NCI-H2081 treated with DMSO at 0.1 percent for 48 hours (cell line): ENCODE measurements at places on chromosomes 16 and 17.

- peak; percentile 41 for DNase-seq
Observed at GRCh38 chr16:287298-287811, 4.4 kb downstream of the PDIA2 start.

GRCh38 chr16:17481736-17482135 is 11.0 kb upstream of the XYLT1 start:
- DNase-seq = no peak

GRCh38 chr16:76956841-76957240 is 234.1 kb upstream of the MON1B start:
- no peak for DNase-seq

- no peak for DNase-seq
Observed at GRCh38 chr17:42290577-42290976, 2.3 kb downstream of the STAT5A start.

GRCh38 chr16:23064639-23065038 is 84.6 kb downstream of the USP31 start:
- no peak for DNase-seq

GRCh38 chr16:70772493-70772892 is 28.5 kb downstream of the VAC14 start:
- no peak for DNase-seq

- no peak for DNase-seq
Observed at GRCh38 chr17:17904166-17905035, 67.6 kb upstream of the SREBF1 start.

- no peak for DNase-seq
Observed at GRCh38 chr17:19753051-19753509, 5.0 kb upstream of the ALDH3A1 start.

GRCh38 chr17:60066576-60066975 is 12.1 kb downstream of the HEATR6 start:
- no peak for DNase-seq

- DNase-seq = no peak
Observed at GRCh38 chr17:330993-331701, 21.5 kb downstream of the RPH3AL start.

DNA sequence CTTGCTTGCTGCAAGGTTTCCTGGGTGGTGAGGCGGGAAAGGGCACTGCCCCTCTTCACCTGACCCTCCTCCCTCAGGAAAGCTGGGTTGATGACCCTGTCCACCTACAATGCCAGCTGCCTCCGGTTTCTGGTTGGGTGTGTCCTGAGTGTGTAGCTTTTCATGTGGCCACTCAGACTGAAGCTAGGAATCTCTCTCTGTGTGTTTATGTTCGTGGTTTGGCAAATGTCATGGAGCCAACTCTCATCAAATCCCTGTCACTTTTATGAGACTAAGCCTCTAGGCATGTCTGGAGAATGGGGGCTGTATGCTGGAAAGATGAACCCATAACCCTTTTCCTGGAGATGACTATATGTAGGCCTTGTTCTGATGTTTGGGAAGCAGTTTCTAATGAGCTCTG is 17.1 kb downstream of the PLEKHG4 start:
- DNase-seq = no peak

DNA sequence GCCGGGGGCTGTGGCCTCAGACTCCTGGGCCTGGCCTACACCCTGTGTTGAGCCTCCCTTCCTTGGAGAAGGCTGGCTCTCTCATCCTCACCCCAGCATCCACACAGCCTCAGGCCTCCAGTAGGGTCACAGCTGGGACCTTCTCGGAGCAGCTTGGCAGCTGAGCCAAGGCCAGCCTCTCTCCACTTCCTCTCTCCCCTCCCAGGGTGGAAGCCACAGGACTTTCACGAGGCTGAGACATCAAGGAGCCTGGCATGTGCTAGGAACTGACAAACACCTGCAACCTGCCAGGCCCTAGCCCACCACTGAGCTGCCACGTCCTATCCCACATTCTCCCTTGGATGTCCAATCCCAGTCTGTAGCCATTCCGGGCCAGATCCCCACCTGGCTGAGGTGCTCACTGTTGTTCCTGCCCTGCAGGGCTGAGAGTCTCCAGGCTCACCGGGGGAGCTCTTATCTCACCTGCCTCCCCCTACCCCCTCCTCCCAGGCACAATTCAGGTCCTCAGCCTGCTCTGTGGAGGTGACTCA is 3.1 kb downstream of the MMP15 start:
- DNase-seq = no peak

- no peak for DNase-seq
Observed at GRCh38 chr16:23436951-23437350, 16.0 kb downstream of the COG7 start.

DNA sequence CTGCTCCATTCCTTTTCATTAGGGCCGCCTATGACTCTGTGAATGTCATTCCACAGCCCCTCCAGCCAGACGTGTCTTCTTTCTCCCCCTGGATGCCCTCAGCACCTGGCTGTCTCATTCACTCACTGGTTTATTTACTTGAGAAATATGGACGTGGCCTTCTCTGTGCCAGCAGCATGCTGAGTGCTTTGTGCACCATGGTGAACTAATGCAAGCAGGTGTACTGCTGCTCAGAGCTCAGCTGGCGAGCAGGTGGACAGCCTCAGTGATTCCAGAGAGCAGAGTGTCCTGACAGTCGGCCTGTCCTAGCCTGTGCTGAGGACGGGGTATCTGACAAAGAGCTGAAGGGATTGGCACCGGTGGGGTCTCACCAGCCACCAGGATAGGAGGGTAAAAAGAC is 96.7 kb downstream of the GNAO1 start:
- peak; percentile 52 for DNase-seq

DNA sequence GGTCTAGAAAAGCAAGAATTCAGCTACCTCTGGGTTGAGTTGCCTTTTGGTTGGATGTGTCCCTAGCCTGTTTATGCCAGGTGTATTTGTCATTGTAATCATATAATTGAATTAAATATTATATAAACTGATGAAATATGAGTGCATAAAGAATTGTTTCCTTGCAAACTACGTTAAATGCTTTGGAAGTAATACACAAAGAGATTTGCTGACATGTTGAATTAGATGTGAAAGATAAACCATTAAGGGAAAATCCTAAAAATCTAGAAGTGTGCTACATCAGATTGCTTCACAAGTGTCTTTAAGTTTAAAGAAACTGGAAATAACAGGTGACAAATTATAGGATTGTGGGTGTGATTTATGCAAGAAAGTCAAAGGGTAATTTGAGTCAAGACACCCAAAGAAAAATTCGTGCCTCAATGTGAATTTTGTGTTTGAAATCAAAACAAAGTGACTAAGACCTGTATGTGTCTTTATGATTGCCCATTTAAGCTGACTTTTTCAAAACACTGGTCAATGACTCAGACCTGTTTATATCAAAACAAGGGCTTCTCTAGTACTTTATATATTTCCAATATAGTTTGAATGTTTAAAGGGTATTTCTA is 5.1 kb upstream of the PYY start:
- DNase-seq = no peak

- no peak for DNase-seq
Observed at GRCh38 chr16:20391045-20391444, 13.5 kb downstream of the PDILT start.

DNA sequence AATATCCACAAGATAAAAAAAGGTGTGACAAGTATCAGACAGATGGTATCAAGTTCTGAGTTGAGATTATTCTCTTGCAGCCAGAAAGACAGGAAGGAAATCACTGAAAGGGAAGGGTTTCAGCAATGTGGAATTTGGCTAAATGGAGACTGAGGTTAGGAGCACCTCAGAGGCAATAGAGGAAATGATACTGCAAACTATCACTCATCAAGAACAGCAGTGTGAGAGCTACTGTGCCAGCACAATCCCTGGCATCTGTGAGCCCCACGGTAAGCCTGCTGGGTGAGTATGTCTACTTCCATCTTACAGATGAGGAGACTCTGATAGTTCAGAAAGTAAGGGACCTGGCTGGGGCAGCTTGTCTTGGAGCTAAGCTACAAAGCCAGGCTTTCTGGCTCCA is 162.0 kb downstream of the SALL1 start:
- no peak for DNase-seq

DNA sequence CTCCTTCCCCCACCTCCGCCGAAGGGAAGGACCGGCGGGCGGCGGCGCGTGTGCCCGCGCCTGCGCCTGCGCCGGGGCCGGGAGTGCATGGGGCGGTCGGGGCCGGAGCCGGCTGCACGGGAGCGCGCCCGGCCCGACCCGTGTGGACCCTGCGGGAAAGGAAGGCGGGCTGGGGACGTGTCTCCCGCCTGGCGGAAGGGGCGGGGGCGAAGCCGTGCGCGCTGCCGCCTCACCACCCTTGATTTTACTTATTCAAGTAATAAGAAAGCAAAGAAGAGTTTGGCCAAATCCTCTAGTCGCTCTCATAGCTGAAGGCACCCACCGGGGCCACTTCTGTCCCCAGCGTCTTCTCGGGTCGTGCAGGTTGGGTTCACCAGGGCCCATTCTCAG is 596 bp upstream of the PFN1 start:
- DNase-seq = peak; percentile 12

DNA sequence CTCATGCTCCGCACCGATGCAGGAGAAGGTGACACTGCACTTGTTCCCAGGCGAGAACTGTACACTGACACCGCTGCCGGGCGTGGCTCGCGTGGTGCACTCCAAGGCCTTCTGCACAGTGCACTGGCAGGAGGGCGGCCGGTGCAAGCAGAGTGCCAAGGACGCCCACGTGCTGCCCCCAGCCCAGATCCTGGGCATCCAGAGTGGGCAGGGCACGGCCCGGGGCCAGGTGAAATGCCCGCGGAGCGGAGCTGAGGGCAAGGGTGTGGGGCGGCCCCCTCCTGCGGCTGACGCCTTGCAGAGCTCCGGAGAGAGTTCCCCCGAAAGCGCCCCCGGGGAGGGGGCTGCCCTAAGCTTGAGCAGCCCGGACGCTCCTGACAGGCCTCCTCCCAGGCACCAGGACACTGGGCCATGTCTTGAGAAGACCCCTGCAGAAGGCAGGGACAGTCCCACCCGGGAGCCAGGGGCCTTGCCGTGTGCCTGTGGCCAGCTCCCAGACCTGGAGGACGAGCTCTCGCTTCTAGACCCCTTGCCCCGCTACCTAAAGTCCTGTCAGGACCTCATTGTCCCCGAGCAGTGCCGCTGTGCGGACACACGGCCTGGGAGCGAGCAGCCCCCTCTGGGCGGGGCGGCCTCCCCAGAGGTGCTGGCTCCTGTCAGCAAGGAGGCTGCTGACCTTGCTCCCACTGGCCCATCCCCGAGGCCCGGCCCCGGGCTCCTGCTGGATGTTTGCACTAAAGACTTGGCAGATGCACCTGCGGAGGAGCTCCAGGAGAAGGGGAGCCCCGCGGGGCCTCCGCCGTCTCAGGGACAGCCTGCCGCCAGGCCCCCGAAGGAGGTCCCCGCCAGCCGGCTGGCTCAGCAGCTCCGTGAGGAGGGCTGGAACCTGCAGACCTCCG is 21.9 kb upstream of the JPT2 start:
- no peak for DNase-seq

- DNase-seq = no peak
Observed at GRCh38 chr17:57982452-57983170, 5.4 kb downstream of the VEZF1 start.

- no peak for DNase-seq
Observed at GRCh38 chr16:3906363-3906762, 25.9 kb upstream of the CREBBP start.

- no peak for DNase-seq
Observed at GRCh38 chr17:27354491-27355081, 60.7 kb downstream of the WSB1 start.

DNA sequence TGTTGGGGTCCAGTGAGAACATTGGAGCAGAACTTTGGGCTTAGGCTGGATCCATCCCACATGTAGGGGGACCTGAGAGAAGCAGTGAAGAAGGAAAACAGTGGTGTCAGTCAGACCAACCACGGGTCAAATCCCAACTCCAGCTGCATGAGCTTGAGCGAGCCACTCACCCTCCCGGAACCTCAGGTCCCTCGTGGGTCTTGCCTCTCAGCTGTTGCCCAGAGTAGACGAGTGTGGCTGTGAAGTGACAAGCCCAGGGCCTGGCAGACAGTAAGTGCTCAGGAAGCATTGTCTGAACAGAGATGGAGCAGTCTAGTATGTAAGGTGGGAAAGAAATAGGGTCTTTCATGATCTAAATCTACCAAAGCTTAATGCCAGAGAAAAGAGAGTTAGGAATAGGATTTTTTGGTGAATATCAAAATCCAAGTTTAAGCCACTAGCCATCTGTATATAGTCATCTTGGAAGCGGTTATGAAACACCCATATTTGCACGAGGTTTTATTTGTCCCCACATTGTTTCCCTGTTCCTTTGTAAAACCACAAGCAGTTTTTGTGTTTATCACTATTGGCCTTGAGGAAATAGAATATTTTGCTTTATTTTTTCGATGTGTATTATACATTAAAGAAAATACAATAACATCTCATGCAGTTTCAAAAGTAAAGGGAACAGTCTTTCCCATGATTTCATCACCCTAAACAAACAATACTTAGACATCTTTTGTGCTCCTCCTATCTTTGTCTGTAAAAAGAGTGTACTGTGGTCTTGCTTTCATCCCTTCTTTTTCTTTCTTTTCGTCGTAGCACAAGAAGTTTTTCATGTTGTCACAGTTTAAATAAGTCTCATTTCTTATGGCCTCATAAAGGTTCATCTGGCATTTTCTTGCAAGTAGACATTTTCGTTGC is 112.0 kb downstream of the CLEC16A start:
- DNase-seq = no peak

- DNase-seq = peak; percentile 37
Observed at GRCh38 chr17:58447039-58447975, 30.0 kb upstream of the RNF43 start.

- DNase-seq = no peak
Observed at GRCh38 chr17:30308406-30308805, 16.7 kb upstream of the BLMH start.

GRCh38 chr16:30867747-30868146 is 26.1 kb downstream of the BCL7C start:
- DNase-seq = no peak

GRCh38 chr16:13478991-13479390 is 441.0 kb upstream of the ERCC4 start:
- no peak for DNase-seq

DNA sequence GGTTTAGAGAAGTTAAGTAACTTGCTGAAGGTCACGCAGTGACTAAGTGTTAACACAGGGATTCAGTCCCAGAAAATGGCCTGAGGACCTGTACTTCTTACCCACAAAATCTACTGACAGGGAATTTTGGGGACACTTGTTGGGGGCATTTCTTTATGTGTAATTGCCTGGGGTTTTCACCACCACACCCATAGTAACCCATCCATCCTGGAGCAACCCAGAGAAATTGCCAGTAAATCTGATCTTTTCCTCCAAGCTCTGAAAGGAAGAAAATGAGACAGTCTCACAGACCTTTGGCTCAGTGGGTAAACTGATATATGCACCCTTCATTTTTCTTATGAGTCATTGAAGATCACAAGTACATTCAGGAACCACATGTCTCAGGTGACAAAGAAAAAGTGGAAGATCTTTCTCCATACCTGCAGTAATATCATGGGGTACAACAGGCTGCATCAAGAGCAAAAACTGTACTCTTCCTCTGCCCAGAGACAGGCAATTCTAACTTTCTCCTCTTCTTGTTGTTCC is 81.0 kb downstream of the NOG start:
- DNase-seq = no peak
